Left ventricle myocardium superior (tissue), 1 donor: ENCODE measurements at places on chromosomes 2 and 18.

GRCh38 chr2:240432820-240433801, 2.4 kb upstream of the GPC1 start:
- DNase-seq: peak; percentile 24

GRCh38 chr2:10413991-10414451, 34.1 kb downstream of the ODC1 start:
- DNase-seq: no peak

DNA sequence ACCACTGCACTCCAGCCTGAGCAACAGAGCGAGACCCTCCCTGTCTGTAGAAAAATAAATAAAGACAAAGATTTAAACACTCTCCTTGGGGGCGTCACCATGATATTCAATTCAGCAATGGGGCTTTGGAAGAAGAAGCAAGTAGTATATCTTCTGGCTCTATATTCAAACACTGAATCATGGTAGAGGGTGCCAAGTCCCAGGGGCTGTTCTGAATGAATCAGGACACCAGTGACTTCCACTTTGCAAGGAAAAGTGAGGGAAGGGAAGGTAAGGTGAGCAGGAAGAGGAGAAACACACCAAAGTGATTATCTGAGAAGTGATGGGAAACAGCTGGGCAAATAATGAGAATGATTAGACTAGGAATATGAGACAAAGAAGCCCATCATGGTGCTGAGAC, 80.5 kb downstream of the AAK1 start:
- no peak for DNase-seq

DNA sequence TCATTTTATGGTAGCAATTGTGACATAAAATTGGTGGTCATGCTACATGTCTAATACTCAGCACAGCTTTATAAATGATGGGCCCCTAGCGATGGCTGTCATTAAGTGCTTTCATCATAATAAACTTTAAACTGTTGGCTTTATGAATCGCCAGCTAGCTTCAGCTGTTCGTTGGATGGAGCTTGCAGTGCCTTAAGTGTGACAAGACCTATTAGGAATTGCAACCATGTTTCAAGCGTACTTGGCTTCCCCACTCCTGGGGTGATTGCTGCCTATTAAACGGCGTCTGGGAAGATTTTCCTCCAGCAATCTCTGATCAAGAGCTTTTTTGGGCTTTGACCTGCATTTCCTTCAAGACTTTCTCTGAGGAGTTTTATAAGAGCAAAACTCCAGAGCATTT, 164.5 kb upstream of the SIX3 start:
- no peak for DNase-seq

DNA sequence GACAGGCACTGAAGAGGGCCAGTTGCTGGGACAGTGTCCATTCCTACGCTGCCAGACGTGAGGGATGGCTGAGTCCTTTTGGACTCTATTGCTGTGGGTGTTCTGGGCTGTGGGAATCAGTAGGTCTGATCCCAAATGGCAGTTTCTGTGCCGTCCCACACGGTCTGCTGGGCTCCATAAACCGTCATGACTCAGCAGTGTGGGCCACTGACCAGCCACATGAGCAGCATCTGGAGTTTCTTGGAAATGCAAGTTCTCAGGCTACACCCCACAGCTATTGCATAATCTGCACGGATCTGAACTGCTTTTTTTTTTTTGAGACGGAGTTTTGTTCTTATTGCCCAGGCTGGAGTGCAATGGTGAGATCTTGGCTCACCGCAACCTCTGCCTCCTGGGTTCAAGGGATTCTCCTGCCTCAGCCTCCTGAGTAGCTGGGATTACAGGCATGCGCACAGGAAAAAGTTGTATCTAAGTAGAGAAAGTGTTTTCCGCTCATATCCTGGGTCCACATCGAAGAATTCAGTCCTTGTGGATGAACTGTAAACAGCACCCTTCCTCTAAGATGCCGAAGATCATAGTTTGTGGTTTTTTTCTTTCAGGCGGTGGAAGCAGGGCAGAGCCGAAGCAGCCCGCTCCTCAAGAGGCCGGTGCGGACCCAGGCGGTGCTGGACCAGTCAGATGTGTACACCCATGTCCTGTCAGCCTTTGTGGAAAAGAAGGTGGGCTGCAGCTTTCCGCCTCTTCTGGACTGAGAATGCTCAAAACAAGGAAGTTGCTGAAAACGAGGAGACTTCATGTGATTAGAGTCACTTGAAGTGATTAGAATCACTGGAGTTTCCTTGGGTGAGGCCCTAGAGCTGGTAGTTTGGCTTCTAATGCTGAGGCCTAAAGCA, 25.5 kb downstream of the RMC1 start:
- peak; percentile 66 for DNase-seq

GRCh38 chr2:53174539-53174938, 593.1 kb upstream of the CHAC2 start:
- no peak for DNase-seq

DNA sequence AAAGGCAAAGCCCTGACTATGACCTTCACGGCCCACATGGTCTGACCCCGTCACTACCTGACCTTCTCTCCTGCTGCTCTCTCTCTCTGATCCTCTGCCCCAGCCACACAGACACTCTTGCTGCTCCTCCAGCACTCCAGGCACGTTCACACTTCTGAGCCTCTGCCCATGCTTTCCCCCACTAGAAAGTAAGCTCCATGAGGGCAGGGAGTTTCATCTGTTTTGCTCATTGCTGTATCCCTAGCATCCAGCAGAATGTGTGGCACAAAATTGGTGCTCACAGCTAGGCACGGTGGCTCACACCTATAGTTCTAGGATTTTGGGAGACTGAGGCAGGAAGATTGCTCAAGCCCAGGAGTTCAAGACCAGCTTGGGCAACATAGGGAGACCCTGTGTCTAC, 52.5 kb upstream of the STPG4 start:
- DNase-seq: no peak

DNA sequence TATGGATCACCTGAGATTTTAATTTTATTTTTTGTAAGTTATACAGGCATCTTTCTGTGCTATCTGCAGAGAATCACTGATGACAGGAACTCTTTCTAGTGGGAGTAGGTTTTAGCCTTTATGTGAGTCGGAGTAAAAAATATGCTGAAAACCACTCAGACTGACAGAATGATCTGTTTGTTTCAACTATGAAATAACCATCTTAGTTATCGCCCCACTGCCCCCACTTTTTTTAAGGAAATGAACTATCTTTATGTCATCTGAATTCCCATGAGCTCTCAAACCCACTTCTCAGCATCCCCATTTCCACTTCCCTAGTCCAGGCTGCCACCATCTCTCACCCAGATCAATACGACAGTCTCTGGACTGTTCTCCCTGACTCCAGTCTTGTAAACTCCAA, 38.9 kb downstream of the MRPL33 start:
- no peak for DNase-seq

DNA sequence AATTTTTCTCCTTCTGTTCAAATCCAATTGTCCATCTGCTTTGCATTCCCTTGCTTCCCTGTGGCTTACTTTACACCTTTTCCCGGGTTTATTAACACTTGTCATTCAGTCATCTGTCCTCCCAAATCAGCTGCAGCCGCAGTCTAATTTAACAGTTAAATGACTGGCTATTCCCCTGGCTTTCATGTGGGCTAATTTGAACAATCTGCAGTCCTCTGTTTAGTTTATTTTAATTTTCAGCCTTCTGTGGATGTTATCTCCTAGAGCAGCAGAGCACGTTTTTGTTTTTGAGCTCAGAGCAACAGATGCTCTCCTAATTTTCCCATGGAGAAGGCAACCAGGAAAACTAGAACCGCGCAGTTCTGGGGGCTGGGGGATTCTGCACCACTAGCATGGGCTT, 55.0 kb downstream of the MEP1B start:
- no peak for DNase-seq

GRCh38 chr18:10928011-10928771, 221.2 kb downstream of the PIEZO2 start:
- no peak for DNase-seq

GRCh38 chr2:218381916-218382366, at the start of gene SLC11A1:
Gene SLC11A1 (plus strand): TSS chr2:218382273. CDS start chr2:218382369, 96 bp downstream.
- peak; percentile 67 for DNase-seq

- DNase-seq: peak; percentile 40
These were observed 48.2 kb upstream of the TMEM200C start for GRCh38 chr18:5943514-5943913.

DNA sequence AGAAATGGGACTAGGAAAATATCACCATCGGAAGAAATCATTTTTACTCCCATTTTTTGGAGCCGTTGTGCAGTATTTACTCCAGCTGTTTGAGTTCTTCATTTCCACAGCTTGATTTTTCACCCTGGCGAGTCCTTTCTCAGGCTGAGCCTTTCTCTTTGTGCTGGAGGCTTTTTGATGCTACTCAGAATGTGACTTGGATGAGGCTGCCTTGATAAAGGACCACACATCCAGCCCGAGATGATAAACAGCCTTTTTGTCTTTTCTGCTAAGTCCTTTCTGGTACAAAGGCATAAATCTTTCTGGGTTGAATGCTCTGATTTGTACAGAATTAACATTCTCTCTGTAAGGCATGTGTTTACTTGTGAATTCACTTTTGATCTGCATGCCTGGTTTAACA, 17.6 kb upstream of the CTDP1 start:
- DNase-seq: no peak

GRCh38 chr2:127129937-127130336, 23.0 kb upstream of the BIN1 start:
- DNase-seq: no peak

DNA sequence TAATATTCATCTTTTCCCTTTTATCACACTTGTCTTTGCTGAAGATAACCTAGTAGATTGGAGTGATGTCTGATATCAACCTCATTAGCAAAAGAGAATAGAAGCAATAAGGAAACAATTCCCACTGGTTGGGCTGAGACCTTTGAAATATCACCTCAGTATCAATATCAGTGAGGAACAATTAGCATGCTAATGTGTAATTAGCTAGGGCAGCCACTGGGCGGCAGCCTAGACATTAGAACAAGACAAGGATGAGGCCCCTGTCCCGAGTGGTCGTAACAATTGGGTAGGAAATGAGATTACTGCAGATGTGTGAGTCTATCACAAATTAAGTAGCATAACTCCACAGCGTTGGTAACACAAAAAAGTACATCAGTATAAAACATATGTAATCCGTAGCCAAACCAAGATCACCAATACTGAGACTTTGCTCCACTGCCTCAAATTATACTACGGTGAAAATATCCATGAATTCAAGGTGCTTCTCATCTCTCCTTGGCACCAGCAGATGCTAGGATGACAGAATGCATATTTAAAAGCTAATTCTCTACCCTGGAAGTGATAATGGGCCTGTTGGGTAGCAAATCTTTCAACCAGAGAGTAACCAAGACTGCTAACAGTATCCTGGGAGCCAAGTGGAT, 99.1 kb downstream of the ALPK2 start:
- peak; percentile 67 for DNase-seq

- peak; percentile 65 for DNase-seq
These were observed 830 bp downstream of the CYB5A start for GRCh38 chr18:74290794-74291471.

- DNase-seq: no peak
These were observed 3.8 kb upstream of the ALS2 start for GRCh38 chr2:201784563-201784962.

GRCh38 chr18:58649966-58650816, 21.1 kb upstream of the MALT1 start:
- DNase-seq: no peak

- peak; percentile 61 for DNase-seq
These were observed 147.3 kb downstream of the AGAP1 start for GRCh38 chr2:235640926-235641723.

DNA sequence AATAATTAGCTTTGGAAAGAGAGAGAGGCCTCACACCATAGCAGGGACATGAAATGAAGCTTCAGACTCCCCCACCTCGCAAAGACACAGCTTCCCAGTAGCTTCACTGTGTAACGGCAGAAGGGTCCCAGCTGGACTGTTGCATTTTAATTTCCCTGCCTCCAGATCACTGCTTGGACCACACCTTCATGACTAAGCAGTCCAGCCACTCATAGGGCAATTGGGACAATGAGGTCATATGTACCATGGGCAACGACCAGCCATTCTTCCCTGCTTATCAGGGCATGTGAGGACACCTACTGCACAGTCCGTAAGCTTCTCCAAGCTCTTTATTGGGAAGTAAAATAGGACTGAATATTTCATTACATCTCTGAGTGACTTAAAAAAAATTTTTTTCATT, 183.0 kb downstream of the MREG start:
- DNase-seq: no peak

GRCh38 chr2:128710242-128710641, 391.6 kb upstream of the HS6ST1 start:
- no peak for DNase-seq

DNA sequence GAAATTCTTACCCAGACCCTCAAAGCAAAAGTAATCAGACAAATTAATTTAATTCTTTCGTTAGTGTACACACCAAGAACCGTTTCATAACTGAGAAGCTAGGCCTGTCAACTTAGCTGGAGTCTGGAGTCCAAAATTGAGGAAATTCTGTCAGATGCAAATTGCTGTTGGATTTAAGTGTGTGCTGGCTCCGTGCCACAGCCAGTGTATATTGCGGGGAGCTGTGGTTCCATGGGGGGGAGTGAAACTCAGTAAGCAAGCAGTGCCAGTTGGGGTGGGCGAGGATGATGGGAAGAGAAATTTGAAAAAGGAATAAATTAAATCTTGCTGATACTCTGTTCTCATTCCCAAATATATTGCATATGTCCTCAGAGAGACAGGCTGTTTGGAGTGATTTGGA, 4.0 kb downstream of the ARPC2 start:
- DNase-seq: peak; percentile 49

- DNase-seq: no peak
These were observed 1250.2 kb downstream of the LRP1B start for GRCh38 chr2:140880573-140880972.

DNA sequence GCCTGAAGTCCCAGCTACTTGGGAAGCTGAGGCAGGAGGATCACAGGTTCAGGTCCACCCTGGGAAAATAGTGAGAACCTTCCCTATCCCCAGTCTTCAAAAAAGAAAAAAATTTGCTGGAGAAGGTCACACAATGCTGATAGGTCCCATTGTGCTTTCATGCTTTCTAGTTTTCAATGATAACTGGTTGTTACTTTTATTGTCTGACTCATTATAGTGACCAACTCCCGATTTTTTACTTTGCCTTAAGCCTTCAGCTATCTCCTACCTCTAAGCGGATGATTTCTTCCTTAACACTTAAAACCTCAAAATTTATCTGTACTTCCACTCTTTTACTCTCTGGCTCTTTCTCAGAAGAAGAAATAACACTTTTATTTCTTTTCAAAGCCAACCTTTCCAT, 17.3 kb downstream of the MSH2 start:
- DNase-seq: no peak

- DNase-seq: no peak
These were observed 139.7 kb downstream of the BCL11A start for GRCh38 chr2:60413814-60414168.

- DNase-seq: no peak
These were observed 200.0 kb upstream of the SIX3 start for GRCh38 chr2:44741507-44741906.

DNA sequence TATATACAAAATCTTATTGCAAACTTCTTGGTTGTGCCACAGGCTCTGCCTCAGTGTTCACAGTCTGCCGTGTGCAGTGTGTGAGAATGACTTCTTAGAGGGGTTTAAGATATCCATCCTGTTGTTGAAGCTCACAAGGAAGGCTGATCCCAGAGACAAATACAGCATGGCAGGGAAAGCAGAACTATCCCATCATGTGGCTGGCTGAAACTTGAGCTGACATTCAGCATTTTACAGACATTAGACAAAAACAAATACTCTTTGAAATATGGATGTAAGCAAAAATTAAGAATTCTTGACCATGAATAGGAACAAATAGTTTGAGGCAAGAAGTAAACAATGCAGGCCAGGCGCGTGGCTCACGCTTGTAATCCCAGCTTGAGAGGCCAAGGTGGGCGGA, 12.9 kb upstream of the PUM2 start:
- no peak for DNase-seq

- DNase-seq: no peak
These were observed 29.7 kb downstream of the NAB1 start for GRCh38 chr2:190678444-190679162.

GRCh38 chr2:3464401-3465005, 54.8 kb downstream of the ADI1 start:
- no peak for DNase-seq
